Activated CD8-positive, alpha-beta memory T cell treated with anti-CD3 and anti-CD28 coated beads for 1 hour (primary cell): ENCODE measurements at places on chromosomes 3 and 15.

DNA sequence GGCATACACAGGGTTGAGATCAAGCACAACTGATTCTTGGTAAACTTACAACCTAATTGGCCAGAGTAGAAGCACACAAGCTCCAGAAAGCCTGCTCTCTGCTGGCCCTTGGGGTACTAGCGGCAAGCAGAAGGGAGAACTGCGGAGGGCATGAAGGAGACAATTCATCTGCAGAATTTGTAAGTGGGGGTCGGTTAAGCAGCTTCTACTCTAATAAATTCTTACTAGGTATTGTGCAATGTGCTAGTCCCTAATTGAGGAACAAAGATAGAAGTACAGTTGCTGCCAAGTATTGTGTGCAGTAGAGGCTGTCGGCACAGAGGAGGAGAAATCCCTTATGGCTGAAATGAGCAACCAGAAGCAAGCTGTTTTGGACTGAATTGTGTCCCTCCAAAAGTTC lies 91.2 kb upstream of the VEPH1 start:
- DNase-seq = no peak

GRCh38 chr3:3101660-3102458 lies 8.3 kb downstream of the IL5RA start:
- DNase-seq = no peak

GRCh38 chr3:122893754-122894668 lies 99.1 kb downstream of the SLC49A4 start:
- DNase-seq = no peak

GRCh38 chr3:97278506-97278905 lies 464.1 kb downstream of the EPHA6 start:
- DNase-seq = no peak

DNA sequence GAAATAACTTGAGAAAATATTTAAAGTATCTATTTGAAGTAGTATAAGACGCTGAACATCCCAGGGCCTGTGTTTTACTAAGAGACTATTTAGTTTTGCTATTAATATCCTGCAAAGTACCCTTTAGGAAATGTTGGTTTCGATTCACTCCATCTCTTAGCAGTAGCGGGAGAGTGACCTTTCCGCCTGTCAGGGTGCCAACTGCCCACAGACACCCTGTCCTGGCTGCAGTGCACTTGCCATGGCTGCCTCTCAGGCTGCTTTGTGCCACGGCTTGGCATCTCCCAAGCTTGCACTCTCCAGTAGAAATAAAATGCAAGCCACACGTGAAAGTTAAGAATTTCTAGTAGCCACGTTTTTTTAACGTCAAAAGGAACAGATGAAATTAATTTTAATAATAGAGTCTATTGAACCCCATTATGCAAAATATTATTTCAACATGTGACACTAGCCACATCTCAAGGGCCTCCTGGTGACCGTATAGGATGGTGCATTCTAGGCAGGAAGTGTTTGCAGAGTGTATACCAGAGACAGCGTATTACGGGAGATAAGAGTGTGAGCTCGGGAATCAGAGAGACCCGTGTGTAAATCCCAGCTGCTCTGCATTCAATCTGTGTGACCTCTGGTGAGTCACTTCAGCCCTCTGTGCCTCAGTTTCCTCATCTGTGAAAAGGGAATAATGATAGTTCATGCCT lies 19.8 kb downstream of the ADAMTS9 start:
- no peak for DNase-seq

DNA sequence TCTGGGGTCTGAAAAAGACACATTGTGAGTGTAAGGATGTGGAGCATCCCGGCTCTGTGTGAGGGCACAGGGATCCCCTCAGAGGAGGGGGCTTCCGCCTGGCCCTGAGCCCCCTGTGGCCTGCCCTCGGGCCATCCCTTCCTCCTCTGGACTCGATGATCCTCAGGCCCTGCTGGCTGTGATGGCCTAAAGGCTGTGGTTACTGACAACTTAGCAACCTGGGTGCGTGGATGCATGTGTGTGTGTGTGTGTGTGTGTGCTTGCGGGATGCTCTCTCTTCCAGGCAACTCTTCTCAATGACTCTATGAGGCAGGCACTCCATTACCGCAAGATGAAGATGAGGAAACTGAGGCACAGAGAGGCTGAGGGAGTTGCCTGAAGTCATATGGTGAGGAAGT lies 66.0 kb downstream of the ASB7 start:
- DNase-seq = no peak

DNA sequence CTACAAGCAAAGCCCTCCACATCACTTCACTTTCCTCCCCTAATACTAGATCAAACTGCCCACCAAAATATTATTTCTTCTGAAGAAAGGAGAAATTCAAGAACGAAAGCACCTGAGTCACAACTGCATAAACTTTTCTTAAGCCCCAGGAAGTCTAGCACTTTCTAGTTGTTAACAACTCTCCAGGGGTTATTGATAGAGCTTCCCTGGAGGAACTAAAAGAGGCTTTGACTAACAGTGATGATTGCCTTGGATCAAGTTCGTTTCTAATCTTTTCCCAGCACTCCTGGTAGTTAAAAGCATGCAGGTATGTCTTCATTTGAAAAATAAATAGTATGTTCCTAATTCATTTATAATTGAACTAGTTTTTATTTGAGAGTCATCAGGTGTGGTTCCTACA lies 917.0 kb downstream of the TUSC7 start:
- no peak for DNase-seq

- no peak for DNase-seq
Observed at GRCh38 chr3:46632792-46633191, 20.5 kb downstream of the FAM240A start.

- no peak for DNase-seq
Observed at GRCh38 chr3:171828902-171829770, 14.0 kb upstream of the TMEM212 start.

- peak; percentile 52 for DNase-seq
Observed at GRCh38 chr15:67134067-67134838, 68.9 kb downstream of the SMAD3 start.

GRCh38 chr3:2526926-2527325 lies 428.3 kb downstream of the CNTN4 start:
- no peak for DNase-seq

GRCh38 chr3:111269777-111270176 lies 198.2 kb downstream of the NECTIN3 start:
- DNase-seq = no peak

- DNase-seq = no peak
Observed at GRCh38 chr3:76307556-76307955, 522.2 kb upstream of the ZNF717 start.

DNA sequence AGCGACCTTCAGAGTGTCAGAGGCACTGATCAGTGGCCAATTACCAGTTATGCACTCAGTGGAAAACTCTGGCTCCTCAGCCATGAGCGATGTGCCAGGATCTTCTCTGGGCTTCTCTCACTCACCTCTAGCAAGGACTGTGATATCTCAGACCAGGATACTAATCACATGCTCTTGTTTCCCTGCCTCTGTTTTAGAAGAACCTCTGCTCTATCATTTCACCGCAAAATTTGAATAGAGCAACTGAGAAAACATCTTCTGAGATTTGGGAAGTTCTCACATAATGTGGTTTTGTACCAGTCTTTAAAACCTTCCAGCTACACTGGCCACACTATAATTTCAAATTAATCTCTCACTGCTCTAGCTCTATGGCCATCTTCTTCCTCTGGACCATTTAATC lies 325.8 kb upstream of the FRG2C start:
- DNase-seq = no peak

DNA sequence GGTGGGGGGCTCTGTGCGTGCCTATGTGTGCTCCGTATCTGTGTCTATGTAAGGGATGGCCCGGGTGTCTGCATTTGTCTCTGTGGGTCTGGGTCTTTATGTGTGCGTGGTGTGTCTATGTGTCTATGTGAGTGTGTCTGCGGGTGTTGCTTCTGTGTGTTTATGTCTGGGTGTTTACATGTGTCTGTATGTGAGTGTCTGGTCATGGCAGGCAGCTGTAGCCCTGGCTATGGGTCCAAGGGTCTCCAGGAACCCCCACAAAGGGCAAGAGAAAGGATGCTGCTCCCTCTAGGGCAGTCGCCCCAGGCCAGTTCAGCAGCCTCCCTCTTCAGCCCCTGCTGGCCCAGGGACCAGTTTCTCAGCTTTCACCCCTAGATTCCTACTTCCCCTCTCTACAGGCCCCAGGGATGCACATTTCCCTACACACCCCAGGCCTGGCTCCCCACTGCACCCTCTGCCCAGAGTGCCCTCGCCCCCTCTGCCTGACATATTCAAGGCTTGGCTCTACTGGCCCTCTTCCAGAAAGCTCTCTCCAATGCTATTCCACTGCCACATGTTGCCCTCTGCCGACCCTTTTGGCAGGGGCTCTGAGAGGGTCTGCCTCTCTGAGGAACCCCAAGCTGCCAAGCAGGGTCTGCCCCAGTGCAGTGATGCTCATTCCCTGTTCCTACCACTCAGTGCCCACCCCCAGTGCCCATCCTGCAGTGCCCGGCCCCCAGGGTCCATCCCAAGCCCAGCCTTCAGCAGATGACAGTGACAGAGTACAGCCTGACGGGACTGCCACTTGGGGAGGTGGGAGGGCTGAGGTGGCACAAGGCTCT lies 1.0 kb upstream of the MYL3 start:
- no peak for DNase-seq

DNA sequence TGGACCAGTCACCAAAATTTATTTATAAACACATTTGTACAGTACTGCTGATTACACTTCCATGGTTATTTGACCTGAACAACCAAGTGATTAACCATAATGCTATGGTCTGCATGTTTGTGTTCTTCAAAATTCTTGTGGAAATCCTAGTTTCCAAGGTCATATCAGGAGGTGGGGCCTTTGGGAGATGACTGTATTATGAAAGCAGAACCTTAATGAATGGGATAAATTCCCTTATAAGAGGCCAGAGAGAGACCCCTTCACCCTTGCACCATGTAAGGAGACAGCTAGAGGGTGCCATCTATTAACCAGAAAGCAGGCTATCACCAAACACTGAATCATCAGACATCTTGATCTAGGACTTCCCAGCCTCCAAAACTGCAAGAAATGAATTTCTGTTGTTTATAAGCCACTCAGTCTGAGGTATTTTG lies 1.9 kb downstream of the SCAPER start:
- no peak for DNase-seq

DNA sequence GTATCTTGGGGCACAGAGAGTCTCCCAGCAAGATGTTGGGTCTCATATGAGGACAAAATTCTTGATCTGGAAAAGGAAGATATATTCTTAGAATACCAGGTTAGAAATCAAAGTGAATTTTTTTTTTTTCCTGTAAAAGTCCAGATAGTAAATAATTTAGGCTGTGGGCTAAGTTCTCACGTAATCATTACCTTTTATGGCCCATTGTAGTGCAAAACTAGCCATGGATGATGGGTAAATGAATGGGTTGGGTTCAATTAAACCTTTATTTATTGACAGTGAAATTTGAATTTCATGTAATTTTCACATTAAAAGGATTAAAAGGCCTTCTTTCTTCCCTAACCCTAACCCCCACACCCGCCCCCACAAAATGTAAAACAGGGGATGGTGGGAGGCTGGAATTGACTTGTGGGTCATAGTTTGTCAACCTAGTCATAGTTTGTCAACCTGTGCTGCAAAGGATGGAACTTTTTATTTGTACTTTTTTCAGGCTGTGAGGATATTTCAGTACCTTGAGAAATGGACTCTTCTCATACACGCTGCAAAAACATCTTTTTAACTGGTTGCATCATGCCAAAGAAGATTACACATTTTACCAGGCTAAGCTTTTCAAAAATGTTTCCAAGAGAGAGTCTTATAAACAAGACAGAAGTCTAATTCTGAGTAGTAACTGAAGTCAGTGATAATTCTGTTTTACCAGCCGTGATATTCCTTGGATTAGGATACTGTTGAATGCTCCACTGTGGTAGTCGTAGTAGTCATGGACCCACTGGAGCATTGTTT lies 138.8 kb downstream of the AKAP13 start:
- DNase-seq = no peak

DNA sequence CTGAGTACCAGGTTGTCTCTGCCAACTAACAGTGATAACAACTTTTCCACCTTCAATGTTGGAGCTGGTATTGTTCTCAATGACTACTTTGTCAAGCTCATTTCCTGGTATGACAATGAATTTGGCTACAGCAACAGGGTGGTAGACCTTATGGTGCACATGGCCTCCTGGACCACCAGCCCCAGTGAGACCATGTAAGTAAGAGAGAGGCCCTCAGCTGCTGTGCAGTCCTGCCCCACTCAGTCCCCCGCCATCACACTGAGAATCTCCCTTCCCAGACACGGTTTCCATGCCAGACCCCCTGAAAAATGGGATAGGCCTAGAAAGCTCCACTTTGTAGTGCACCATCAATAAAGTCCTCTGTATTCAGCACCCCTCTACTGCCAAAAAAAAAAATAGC lies 56.1 kb downstream of the PIK3CB start:
- no peak for DNase-seq

DNA sequence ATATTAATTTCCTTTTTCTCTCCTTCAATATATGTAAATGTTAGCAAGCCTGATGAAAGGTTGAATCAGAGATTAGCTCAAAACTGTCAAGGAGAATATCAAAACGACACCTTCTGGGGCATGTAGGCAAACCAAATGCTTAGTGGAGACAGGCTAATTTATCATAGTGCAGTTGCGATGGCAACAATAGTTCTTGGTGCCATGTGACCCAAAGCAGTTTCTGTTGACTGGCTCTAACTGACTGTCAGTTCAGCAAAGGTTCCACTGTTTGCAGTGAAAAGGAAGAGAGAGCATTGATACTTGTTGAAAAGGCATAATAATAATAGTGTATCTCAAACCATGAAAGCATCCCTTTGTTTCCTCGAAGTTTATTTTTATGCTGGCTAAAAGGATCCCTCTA lies 513.9 kb downstream of the NLGN1 start:
- no peak for DNase-seq

DNA sequence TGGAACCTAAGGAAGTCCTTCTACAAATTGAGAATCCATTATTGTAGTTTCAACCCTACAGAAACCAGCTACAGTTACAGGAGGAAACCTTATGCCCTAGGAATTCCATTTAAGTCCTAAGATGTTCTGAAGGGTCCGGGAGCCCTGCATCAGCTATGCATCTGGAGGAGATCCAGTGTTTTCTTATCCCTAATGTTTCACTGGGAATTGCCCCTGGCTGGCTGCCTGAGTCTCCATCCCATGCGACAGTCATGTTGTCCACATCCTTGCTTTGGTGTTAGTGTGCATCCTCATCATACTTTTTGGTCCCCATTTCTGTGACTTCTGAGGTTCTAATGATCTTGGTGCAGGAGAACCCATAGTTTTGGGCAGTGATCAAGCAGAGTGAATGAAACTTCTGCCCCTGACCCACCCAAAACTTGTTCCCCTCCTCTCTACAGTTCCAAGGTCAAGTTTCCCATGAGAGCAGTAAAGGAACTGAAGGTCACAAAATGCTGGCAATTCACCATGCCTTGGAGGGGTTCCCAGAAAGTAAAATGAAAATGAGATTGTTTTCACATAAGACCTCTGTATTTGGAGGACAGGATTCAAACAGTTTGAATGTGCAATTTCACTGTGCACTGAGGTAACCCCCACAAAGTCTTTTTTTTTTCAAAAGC lies 121.9 kb upstream of the PHLDB2 start:
- no peak for DNase-seq

DNA sequence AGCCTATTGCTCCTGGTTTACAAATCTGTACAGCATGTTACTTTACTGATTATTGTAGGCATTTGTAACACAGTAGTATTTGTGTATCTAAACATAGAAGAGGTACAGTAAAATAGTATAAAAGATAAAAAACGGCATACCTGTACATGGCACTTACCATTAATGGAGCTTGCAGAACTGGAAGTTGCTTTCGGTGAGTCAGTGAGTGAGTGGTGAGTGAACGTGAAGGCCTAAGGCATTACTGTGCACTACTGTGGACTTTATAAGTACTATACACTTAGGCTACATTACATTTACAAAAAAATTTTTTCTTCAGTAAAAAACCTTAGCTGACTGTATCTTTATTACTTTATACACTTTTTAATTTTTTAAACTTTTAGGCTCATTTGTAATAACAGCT lies 90.9 kb downstream of the RAP2B start:
- no peak for DNase-seq
